ENCODE measurements at places on chromosomes 4 and X.

DNA sequence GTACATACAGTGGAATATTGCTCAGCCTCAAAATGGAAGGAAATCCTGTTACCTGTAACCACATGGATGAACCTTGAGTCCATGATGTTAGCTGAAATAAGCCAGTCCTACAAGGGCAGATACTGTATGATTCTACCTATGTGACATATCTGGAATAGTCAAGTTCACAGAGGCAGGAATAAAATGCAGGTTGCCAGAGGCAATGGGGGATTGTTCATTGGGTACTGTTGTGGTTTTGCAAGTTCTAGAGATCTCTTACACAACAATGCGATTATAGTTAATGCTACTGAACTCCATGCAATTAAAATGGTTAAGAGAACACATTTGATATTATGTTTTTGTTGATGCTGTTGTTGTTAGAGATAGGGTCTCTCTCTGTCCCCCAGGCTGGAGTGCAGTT is 74.6 kb downstream of the SHROOM2 start:
- no peak for DNase-seq

GRCh38 chrX:131818297-131818936 is 204.7 kb upstream of the STK26 start:
- no peak for DNase-seq

DNA sequence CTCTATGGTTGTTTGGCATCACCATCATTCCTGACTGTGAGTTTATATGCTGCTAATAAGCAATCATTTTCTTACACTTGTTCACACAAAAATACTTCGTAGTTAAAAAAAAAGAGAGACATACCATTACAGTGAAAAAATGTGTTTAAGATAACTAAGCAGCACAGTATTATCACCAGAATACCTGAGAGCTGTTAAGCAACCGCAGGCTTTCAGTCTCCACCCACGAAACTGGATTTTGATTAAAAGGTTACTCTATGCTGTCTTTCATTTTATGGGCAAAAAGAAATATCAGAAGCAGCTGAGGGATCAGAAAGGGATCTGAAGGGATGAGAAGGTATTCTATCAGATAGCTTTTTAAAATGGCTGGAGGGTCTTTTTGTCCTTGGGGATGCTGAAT is 148.3 kb downstream of the NEK1 start:
- DNase-seq = no peak

DNA sequence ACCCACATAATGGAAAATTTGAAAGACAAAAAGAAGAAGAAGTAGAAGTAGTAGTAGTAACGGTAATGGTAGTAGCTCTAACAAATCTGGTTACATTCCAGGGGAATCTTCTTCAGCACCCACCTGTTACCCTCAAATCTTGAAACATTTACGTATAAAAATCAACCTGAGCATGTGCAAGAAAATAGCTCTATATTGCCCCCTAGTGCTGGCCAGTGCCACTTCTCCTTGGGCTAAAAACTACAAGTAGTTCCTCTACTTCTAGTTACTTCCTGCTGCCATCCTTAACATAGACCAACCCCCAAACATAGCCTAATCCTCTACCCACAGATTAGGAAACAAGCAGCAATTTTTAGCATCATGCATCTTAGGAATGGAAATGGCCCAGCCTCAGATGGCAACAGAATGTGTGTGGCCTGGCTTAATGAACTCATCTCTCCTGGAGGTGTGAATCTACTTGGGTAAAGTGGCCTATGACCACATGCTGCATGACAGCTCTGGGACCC is 3.1 kb downstream of the PDGFC start:
- peak; percentile 58 for DNase-seq

- DNase-seq = no peak
Measured at GRCh38 chr4:154526151-154526550, 24.0 kb downstream of the PLRG1 start.

GRCh38 chrX:133928365-133928764 is 57.0 kb downstream of the GPC3 start:
- DNase-seq = no peak

DNA sequence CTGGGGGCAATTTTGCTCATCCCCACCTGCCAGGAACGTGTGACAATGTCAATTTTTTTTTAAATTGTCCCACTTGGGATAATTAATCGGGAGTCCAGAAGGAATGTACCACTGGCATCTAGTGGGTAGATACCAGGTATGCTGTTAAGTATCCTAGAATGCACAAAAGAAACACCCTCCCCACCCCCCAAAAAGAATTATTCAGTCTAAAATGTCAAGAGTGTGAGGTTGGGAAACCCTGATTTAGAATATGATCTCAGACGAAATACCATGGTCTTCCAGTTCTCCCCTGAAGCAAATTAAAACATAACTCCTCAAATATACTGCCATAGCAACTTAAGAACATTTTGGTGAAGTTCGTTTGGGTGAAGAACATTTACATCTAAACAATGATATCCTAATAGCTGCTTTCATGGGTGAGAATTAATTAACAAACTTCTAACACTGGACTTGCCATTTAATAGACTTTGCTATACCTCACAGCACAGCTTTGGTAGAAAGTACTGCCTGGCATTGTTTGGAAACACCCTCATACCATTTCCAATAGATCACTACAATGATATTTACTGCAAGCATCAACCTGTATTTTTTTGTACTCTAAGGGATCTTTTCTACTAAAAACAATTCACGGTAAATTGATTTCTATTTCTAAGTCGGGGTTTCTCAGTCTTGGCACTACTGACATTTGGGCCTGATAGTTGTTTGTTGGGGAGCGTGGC is 36.5 kb downstream of the SH3RF1 start:
- no peak for DNase-seq

GRCh38 chrX:83771664-83772063 is 89.3 kb upstream of the CYLC1 start:
- DNase-seq = no peak

GRCh38 chr4:15510961-15511360 is 41.3 kb downstream of the CC2D2A start:
- peak; percentile 57 for DNase-seq

- no peak for DNase-seq
Measured at GRCh38 chrX:154800478-154801210, 4.6 kb downstream of the MPP1 start.

DNA sequence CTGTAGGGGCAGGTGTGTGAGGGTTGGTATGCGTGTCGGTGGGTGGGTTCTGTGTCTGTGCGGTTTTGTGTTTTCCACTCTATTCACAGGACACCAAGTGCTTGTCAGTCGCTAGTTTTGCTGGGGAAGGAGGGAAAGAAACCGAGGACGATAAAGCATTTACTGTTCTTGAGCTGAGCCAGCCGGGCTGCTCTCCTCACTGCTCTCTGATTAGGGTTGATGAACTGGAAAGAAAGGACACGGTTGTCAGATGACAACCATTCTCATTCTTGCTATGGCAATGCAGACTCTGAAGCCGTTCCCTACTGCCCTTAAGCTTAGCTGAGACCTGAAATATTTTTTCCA is 832 bp downstream of the EGFL6 start:
- no peak for DNase-seq

DNA sequence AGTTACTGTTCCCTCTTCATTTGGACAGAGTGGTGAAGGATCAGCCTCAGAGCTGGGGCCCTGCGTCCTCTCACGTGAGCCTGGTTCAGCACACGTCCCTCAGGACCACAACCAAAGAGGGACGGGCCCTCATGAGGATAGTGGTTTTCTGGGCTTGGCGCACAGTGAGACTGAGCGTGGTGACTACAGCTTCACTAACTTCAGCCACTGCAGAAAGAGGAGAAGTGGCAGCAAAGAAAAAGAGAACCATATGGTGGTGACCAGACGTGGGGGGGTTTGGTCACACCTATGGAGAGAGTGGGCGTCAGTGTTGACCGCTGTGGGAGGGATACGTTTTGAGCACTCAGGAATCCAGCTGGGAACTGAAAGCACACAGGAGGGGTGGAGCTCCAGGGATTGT is 21.8 kb upstream of the TNIP3 start:
- DNase-seq = no peak

DNA sequence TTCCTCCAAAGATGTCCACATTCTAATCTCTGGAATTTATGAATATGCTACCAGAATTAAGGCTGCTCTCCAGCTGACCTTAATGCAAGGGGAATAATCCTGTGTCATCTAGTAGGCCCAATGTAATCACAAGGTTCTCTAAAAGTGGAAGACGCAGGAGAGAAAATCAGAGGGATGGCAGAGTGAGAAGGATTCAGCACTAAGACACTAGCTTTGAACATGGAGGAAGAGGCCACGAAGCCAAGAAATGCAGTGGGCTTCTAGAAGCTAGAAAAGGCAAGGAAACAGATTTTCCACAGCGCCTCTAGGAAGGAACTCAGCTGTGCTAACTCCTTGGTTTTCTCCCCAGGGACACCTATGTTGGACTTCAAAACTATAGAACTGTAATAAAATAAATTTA is 240.7 kb upstream of the TRAM1L1 start:
- DNase-seq = no peak

DNA sequence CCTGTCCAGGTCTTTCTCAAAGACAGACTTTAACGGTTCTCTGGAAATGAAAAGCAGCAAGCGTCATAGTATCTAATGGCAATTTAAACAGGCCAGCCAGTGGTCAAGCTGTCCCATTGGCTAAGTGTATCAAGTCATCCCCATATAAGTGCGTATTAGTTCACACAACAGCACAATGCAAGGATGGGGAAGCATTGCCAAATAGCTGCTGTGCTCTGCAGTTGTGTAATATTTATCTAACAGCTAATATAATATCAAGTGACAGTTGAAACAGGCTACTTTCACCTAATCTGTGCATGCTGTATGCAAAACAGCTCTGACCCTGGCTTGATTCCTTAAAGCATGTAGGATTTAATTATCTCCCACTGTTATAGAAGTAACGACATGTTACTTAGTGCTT is 134.8 kb upstream of the PPARGC1A start:
- no peak for DNase-seq

GRCh38 chr4:143337600-143338287 is 1.1 kb downstream of the GAB1 start:
- DNase-seq = peak; percentile 35

DNA sequence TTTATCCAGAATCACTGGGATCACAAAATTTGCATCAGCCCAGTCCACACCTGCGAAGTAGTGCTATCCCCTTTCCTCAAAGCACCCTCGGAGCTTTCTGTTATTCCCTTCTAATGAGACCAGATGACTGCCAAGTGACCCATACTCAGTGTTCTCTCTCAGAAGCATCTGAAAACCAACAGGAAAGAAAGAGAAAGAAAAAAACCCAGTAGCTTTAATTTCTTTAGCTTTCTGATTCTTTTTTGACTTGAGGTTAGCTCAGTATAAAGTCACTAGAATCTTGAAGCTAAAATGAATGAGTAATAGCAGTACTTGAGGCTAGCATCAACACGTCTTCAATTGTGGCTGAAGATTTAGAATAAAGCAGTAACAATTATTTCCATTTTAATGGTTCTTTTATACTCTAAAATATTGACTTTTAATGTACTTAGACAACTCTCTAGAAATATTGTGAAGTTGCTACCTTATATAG is 124.4 kb downstream of the ANK2 start:
- DNase-seq = no peak

- no peak for DNase-seq
Measured at GRCh38 chrX:77450996-77451395, 3.8 kb downstream of the FGF16 start.

DNA sequence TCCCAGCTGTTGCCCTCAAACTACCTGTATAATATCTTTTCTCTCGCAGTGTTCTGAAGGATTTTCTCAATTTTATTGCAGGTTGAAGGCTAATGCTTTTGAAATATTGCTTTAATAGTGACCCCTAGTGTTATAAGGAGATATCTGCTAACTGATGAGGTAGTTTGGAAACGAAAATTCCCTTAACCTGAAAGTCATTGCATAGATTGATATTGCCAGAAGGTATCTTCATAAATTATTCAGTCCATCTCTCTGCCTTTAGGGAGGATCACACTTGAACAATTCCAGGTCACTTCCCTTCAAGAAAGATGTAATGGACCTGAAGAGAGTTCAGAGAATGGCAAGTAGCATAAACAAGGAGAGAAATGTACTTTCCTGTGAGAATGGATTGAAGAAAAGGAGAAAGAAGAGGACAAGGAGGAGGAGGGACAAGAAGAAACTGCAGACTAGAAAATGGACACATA is 44.1 kb downstream of the TIGD4 start:
- peak; percentile 43 for DNase-seq

GRCh38 chrX:108148524-108148923 is 56.9 kb downstream of the ATG4A start:
- no peak for DNase-seq
